ENCODE measurements at places on chromosomes 1 and 21. TPM values are rescaled to one million over a fixed set of nuclear protein-coding genes. Genes with fewer than 3 reads are reported as not detected.

- H3K27me3 ChIP-seq = no peaks in the 10 kb centered on the region
- no peak overlapping the region for H3K4me3 ChIP-seq
- no peak for DNase-seq
These were observed 26.0 kb upstream of the RNF11 start for GRCh38 chr1:51210055-51210454.

- H3K27ac ChIP-seq = no peak overlapping the region
- peaks cover 12% of the 10 kb centered on the region for H3K4me1 ChIP-seq
- no peak overlapping the region for H3K4me3 ChIP-seq
- DNase-seq = no peak
These were observed 113.7 kb downstream of the RGL1 start for GRCh38 chr1:183918589-183918988.

GRCh38 chr1:41718497-41718896 lies 200.2 kb downstream of the HIVEP3 start:
- no peaks in the 10 kb centered on the region for H3K36me3 ChIP-seq
- H3K27ac ChIP-seq = no peak overlapping the region
- H3K27me3 ChIP-seq = no peaks in the 10 kb centered on the region
- DNase-seq = no peak
- H3K4me3 ChIP-seq = no peak overlapping the region

GRCh38 chr1:225388372-225388771 lies 39.5 kb downstream of the LBR start:
- no peak overlapping the region for H3K27ac ChIP-seq
- peaks cover 3% of the 10 kb centered on the region for H3K4me1 ChIP-seq
- H3K4me3 ChIP-seq = no peak overlapping the region
- DNase-seq = no peak
- no peaks in the 10 kb centered on the region for H3K36me3 ChIP-seq

GRCh38 chr1:168706391-168706992 lies 22.5 kb downstream of the DPT start:
- no peak overlapping the region for H3K27ac ChIP-seq
- H3K4me1 ChIP-seq = no peaks in the 10 kb centered on the region
- no peak overlapping the region for H3K4me3 ChIP-seq
- peaks cover 7% of the 10 kb centered on the region for H3K27me3 ChIP-seq
- no peak for DNase-seq

DNA sequence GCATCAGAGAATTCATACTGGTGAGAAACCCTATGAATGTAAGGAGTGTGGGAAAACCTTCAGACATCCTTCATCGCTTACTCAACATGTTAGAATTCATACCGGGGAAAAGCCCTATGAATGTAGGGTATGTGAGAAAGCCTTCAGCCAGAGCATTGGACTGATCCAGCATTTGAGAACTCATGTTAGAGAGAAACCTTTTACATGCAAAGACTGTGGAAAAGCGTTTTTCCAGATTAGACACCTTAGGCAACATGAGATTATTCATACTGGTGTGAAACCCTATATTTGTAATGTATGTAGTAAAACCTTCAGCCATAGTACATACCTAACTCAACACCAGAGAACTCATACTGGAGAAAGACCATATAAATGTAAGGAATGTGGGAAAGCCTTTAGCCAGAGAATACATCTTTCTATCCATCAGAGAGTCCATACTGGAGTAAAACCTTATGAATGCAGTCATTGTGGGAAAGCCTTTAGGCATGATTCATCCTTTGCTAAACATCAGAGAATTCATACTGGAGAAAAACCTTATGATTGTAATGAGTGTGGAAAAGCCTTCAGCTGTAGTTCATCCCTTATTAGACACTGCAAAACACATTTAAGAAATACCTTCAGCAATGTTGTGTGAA lies 12.8 kb downstream of the ZFP69B start:
- H3K4me1 ChIP-seq = no peaks in the 10 kb centered on the region
- H3K27ac ChIP-seq = no peak overlapping the region
- DNase-seq = no peak
- H3K27me3 ChIP-seq = no peaks in the 10 kb centered on the region

DNA sequence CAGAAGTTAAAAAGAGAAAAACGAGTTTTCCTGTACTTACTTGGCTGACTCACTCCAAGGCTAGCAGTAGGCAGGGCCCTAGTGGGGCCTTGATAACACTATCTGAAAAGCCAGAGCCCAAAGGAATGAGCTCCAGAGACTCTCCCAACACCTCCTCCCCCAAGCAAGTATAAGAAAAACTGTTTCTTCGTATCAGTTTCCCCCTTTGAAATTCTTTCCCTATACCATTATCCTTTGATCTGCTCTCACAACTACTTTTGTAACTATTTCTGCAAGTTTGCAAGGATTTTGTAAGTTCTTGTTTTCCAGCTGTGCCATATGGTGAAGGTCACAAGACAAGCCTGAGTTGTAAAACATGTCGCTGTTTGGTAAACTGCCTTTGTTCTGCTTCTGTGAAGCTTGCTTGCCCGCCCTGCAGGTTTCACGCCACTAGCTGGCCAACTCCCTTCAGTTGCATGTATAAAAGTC lies 36.5 kb upstream of the KCNJ15 start:
- H3K27me3 ChIP-seq = no peaks in the 10 kb centered on the region
- no peak overlapping the region for H3K27ac ChIP-seq
- H3K4me1 ChIP-seq = no peaks in the 10 kb centered on the region
- H3K4me3 ChIP-seq = no peak overlapping the region
- H3K36me3 ChIP-seq = no peaks in the 10 kb centered on the region
- no peak for DNase-seq

- no peaks in the 10 kb centered on the region for H3K4me1 ChIP-seq
- no peak overlapping the region for H3K4me3 ChIP-seq
- H3K36me3 ChIP-seq = peaks cover 1% of the 10 kb centered on the region
- H3K27me3 ChIP-seq = no peaks in the 10 kb centered on the region
These were observed 59.6 kb downstream of the CC2D1B start for GRCh38 chr1:52306227-52307006.

Gene MCOLN3
- total RNA-seq = 0.25 TPM

Gene PRAMEF26
- not detected for total RNA-seq

Gene TMPRSS15
- not detected for total RNA-seq

Gene MTARC2
- total RNA-seq = not detected

Gene IQGAP3
- 14.9 TPM for total RNA-seq
